ENCODE measurements at places on chromosomes 1 and 21.
A peak's percentile ranks its signal among the peaks of the same experiment; 100 is the strongest.

GRCh38 chr1:44720281-44720680, 10.7 kb downstream of the RNU5D-1 start:
- DNase-seq: no peak

DNA sequence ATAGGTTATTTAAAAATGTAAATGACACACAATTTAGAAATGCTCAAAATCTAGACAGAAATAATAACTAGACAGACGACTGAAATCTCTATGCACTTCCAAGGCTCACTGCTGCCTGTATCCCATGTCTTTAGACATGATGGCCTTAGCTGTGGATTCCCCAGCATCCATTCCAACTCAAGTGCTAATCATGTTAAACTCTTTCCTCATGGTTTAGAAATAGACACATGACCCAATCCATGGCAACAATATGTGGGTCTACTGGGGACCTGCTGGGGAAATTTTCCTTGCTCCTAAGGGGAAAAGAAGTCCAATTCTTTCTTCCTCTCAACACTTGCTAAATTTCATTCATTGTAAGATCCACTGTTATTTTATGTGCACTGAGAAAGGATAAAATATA, 188.5 kb downstream of the SLC45A1 start:
- no peak for DNase-seq

DNA sequence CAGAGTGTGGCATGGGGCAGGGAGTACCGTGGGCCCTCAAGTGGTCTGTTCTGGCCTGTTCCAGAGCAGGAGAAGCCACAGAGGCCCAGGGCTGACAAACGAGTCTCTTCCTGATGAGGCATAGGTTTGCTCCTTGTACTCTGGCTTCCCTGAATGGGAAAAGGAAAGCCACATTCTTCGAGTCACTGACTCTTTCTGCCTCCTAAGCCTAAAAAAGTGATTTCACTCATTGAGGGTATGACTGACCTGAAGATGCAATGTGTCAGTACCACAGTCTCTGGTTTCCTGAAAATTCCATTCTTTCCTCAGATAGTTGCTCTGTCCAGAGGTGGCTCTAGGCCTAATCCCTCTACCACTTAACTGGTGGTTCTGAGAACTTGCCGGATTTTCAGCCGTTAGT, 92.3 kb downstream of the KCNN3 start:
- DNase-seq: no peak

- DNase-seq: no peak
These were observed 239.6 kb upstream of the C1orf174 start for GRCh38 chr1:4139646-4140045.

- no peak for DNase-seq
These were observed 50.1 kb downstream of the LAMC1 start for GRCh38 chr1:183073320-183073719.

GRCh38 chr21:33402001-33402979, 923 bp upstream of the IFNGR2 start:
- no peak for DNase-seq

- no peak for DNase-seq
These were observed 121.3 kb downstream of the CACNA1E start for GRCh38 chr1:181604482-181605249.

- peak; percentile 4 for DNase-seq
These were observed 4.7 kb downstream of the LDLRAD2 start for GRCh38 chr1:21816602-21817302.

- DNase-seq: no peak
These were observed 34.5 kb downstream of the AADACL4 start for GRCh38 chr1:12678350-12678749.

- peak; percentile 14 for DNase-seq
These were observed 19.1 kb upstream of the SPAG17 start for GRCh38 chr1:118204105-118204504.

- no peak for DNase-seq
These were observed 32.7 kb upstream of the IGSF5 start for GRCh38 chr21:39712273-39712672.

GRCh38 chr1:201982082-201982622, 296 bp upstream of the RNPEP start:
- no peak for DNase-seq

GRCh38 chr1:109773203-109773899, 9.6 kb upstream of the EPS8L3 start:
- DNase-seq: peak; percentile 61

- no peak for DNase-seq
These were observed 284.6 kb upstream of the DPYD start for GRCh38 chr1:98205291-98206017.

- no peak for DNase-seq
These were observed 36.2 kb upstream of the DUSP10 start for GRCh38 chr1:221778125-221778524.

DNA sequence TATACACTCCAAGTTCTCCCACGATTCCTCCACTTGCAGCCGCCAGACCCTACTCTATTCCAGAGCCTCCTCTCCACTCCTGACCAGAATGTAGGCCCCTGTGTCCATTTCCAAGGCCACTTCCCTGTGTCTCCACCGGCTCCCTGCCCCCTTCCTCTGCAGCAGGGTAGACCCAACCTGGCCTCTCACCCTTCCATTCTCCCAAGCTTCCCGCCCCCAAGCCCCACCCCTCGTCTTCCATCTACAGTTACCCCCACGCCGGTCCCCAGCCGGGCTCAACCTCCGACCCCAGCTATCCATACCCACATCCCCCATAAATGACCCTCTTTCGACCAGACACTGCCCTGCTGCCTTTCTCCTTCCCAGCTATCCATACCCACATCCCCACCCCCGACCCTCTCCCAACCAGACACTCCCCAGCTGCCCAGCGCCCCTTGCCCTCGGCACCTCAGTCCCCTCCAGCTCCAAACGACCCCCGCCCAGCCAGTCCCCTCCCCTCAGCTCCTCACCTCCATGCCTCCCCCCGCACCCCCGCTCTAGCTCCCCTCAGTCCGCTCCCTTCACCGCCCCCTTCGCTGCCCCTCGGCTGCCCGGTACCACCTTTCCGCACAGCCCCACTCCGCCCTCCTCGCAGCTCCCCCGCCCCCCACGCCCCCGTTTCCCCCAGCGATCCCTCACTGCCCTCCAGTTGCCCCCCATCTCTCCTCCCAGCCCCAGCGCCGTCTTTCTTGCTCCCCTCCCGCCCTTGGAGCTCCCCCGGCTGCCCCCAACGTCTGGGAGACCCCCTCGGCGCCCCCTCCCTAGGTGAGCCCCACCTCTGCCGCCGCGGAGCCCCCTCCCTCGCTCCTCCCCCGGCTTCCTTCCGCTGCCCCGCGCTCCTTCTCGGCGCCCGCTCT, 670 bp downstream of the RAB3B start:
- DNase-seq: no peak

DNA sequence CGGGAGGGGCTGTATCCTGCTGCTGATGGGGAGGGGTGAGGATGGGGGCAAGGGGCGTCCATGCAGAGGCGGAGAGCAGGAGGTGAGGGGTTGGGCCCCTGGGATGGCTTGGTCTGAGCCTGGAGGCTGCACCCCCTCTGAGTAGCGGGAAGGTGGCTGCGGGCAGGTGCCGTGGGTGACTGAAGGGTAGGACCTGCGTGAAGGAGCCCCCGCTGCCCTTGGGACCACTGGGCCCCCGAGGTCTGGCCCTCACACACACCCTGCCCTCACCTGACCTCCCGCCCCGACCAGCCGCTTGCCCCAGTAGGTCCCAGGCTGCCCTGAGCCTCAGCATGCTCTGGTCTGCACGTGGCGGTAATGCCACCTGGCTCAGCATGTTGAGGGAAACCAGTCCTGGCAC, 12.8 kb upstream of the SKI start:
- no peak for DNase-seq

GRCh38 chr1:167486090-167486824, 32.1 kb downstream of the CD247 start:
- DNase-seq: no peak

DNA sequence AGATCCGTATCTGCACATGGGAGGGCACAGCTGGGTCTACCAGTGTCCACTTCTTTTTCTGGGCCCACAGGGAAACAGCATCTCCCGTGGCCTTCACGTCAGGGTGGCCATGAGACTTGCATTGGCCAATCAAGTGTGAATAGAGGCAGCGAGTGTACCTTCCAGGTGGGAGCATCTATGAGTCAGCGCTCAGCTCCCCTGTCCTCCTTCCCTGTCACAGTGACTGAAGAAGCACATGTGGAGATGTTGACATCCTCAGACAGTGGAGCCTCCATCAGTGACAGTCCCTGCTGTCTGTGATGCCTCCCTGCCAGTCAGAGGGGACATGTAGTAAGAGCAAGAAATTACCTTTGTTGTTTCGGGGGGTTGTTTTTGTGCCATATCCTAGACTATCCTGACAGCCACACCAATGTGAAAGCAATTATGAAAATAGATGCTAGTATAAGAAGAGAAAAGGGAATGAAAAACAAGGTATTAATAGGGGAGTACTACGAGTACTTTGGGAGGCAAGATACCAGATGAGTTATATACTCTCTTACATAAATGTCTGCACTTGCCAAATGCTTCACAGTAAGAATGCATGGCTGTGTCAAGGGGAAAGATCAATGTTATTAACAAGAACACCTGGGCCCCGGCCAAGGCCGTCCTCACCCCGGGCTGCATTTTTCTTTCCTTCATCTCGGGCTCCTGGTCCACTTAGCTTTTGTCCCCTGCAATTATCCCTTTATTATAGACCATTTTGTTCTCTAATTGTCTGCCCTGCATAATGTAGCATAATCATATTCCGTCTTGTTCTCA, 86.0 kb downstream of the MATN1 start:
- DNase-seq: no peak

GRCh38 chr1:181086926-181087325, 1.6 kb upstream of the IER5 start:
- DNase-seq: no peak

- DNase-seq: no peak
These were observed 46.6 kb downstream of the PLD5 start for GRCh38 chr1:242477944-242478343.

GRCh38 chr21:37796011-37796410, 120.2 kb downstream of the KCNJ6 start:
- no peak for DNase-seq

DNA sequence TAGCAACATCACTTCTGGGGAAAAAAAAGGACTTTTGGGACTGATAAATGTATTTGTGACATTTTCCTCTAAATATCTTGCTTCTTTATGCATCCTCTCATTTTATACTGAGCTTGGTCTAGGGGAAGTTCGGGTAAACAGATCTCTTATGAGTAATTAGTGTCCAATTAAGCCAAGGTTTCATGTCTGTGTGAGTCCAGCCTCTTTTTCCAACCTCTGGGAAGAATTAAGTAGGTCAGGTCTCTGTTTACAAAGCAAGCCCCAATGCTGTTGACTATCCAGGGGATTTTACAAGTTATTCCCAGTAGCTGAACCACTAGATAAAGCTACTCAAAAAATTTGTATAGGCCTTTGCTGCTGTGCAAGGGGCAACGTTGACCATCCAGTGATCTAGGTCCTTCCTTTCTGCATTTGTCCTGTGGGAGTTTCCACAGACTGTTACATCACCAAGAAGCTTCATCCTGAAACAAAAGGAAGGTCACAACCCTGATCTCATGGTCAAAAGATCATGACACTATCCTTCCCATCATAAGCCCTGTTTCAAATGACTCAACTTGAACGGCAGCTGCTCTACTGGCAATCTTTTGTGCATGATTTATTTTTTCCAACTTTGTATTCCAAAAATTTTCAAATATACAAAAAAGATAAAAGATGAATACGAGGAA, 74.3 kb downstream of the ETS2 start:
- DNase-seq: no peak

- DNase-seq: no peak
These were observed 27.3 kb upstream of the BCAR3 start for GRCh38 chr1:93708734-93709481.

GRCh38 chr1:42323551-42323950, 11.5 kb downstream of the FOXJ3 start:
- DNase-seq: no peak

DNA sequence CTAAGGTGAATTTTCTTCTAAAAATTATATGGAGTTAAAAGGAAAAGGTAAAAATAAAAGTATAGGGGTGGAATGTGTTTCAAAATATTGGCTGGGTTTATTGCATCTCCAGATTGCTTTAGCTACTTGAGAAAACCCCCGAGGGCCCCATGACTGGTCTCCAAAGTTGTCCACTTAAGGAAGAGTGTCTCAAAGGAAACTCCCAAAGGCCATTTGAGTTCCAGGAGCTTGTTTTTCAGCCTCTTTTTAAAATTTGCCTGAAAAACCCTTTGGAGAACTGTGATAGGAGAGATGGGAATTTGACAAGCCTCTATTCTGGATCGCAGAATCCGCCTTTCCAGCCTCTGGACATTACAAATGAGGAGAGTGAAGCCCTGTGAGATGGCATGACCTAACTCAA, 225.6 kb downstream of the ZNF326 start:
- DNase-seq: no peak

DNA sequence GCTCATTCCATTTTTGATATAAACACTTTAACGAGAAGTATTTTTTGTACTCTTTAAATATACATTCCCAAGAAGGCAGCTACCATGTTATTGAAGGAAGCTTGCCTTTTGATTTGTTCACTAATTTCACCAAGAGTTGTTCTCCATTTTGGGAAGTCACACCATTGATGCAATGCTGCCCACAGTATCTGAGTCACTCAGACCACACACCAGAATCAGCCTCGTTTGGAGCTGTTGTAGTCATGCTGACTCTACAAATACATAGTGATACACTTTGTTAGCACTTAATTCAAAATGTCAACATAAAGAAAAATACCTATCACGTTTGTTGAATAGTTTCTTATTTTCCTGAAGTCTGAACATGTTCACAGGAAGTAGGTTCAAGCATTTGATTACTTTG, 78.7 kb downstream of the PAPPA2 start:
- no peak for DNase-seq

- no peak for DNase-seq
These were observed 766 bp upstream of the SLC44A3 start for GRCh38 chr1:94819238-94819944.

DNA sequence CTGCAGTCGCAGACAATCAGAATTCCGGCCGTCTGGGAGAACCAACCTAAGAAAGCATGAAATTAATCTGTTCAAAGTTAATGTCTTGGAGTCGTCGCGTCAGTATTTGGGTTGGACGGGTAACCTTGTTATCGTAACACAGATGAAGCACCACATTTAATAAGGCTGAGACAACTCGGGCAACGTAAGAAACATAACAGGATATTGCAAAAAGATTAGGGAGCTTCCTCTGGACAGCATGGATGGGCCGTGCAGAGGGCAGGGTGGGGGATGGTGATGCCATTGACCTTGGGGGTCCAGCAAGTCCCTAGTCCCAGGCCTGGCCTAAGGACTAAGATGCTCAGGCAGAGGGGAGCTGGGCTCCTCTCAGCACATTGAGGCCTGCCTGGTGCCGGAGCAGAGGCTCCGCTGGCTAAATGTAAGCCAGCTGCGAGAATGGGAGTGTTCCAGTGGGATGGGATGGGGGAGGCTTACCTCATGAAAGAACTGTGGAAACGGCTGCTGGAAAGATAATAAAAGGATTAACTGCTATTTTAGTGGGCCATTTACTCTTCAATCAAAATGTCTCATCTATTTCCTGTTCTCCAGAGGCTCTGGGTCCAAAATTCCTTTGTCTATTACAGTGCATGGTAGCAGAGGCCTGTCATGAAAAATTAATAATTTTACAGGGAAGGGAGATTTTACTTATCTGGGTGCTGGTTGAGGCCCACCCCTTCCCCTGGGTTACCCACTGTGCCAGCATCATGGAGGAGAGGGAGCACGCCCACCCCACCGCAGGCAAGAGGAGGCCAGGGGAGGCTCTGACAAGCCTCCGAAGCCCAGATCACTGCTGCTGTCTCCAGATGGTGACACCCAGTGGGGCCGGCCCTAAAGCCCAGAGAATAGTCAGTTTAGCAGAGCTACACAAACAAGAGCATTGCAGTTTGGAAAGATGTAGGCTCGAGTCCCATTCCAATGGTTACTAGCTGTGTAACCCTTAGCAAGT, 131.6 kb downstream of the DMRTB1 start:
- peak; percentile 56 for DNase-seq

Data from AG09309 (cell line).